Activated T-cell treated with anti-CD3 and anti-CD28 coated beads for 1 hour (primary cell): ENCODE measurements at places on chromosomes 4 and X.

DNA sequence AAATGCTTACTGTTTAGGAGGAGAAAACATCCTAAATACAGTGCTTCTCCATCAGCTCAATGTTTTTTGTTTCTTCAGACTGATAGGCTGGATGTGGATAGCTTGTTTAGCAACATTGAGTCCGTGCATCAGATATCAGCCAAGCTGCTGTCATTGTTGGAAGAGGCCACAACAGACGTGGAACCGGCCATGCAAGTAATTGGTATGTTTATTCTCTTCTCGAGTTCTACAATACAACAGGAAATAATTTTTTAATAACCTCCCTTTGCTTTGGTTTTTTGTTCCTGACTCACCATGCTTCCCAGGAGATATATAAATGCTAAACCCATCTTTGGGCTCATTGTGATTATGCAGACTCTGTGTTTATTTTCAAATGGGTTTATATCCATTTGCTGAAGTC is 60.9 kb downstream of the ARHGEF38 start:
- no peak for DNase-seq

DNA sequence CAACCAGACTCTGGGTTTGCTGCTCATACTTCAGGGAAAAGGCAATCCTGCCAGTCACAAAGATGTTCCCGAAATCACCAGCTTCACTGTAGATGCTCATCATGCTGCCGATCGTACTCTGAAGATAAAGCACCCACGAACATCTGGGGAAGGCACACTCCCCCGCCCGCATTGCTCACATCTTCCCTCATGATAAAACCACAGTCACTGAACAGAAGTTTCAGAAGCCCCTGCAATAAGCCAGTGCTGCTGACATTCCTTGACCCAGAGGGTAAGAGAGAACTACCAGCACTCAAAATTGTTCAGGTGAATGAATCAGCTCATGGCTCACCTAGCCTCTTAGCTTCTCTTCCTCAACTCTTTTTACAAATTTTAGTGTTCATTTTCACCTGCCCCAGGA is 43.1 kb downstream of the SRPX2 start:
- no peak for DNase-seq

- no peak for DNase-seq
These were observed 155.6 kb upstream of the CXCL13 start for GRCh38 chr4:77450006-77450405.

- no peak for DNase-seq
These were observed 10.2 kb upstream of the MSANTD1 start for GRCh38 chr4:3238721-3239120.

GRCh38 chr4:24529555-24529954 is 54.8 kb downstream of the DHX15 start:
- no peak for DNase-seq

DNA sequence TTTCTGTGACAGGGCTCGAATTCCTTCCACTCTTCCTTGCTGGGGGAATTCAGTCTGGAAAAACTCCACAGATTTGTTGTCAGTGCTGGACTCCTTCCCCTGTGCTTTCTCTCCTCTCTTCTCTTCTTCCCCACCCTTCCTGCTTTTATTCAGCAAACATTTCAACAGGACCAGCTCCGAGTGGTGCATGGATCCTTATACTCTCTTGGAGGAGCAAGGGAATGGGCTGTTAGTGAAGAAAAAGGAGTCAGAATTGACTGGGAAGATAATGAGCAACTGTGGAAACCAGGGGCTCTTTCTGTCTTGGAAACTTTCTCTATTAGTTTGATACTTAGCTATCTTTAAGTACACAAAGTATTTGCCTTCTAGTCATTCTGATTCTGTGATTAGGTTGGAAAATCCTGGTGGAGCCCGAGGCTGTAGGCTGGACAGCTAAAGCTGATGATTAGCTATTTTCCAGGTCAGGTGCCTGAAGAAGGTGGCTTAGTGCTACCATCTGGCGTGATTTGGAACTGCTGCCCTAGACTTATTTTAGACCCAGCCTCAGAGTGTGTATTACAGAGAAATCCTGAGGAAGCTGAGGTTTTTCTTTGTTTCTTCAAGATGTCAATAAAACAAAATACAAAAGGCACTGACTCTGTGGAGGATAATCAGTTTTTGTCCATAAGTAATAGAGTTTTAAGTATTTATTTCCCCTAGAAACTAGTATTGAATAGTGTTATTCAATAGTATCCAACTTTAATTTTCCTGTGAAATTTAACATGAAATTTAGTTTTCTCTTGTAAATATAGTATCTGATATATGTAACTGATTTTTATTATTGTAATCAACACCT is 38.4 kb downstream of the NAP1L5 start:
- no peak for DNase-seq

GRCh38 chr4:148770848-148771247 is 328.6 kb upstream of the NR3C2 start:
- no peak for DNase-seq

DNA sequence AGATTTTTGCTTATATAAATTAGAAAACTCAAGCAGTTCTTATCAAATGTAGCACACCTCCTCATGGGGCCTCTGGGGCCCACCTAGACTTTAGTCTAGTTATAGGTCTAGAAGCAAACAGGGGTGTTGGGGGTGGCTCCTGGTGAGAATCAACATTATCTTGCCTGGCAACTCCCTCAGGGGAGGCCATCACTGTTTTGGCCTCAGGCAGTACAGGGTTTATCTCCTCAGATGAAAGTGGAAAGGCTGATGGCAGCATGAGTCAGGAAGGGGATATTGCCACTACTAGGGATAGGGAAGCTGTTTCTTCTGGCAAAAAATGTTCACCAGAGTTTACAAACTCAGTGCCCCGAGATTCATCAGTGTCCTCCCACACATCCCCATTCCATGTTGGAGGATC is 232.4 kb upstream of the BMP3 start:
- no peak for DNase-seq

DNA sequence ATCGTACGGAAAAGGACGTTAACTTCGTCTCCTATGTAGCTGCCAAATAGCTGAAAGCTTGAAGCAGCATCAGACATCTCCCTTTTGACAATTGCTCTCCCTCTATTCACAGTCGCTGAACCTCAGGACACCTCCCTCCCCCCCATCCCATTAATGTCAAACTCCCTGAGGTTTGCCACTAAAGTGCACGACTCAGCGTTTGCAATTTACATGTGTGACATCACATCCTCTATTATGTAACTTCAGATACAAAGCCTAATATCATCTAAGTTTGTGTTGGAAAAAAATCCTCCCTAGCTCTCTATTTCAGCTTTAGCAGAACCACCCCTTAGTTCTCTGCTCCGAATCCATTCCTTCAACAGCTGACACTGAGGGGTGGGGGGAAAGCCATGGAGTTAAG is 5.5 kb upstream of the NR3C2 start:
- DNase-seq = no peak

DNA sequence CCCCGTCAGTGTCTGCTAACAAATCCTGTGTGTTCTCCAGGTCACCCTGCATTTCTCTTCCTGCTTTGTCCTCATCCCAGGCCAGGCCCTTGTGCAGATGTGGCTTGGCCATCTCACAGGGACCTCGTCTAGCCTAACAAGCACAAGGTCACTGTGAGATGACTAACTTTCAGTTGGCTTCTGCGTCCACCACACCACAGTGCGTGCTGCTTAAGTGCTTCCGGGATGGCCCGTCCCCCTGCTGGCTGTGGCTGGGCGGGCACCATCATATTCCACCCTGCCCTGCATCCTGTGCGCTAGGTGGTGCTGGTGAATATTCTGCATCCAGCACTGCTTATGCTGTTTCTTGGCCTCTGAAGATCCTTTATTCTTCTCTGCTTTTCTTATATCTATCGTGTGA is 33.8 kb downstream of the RBBP7 start:
- DNase-seq = no peak

DNA sequence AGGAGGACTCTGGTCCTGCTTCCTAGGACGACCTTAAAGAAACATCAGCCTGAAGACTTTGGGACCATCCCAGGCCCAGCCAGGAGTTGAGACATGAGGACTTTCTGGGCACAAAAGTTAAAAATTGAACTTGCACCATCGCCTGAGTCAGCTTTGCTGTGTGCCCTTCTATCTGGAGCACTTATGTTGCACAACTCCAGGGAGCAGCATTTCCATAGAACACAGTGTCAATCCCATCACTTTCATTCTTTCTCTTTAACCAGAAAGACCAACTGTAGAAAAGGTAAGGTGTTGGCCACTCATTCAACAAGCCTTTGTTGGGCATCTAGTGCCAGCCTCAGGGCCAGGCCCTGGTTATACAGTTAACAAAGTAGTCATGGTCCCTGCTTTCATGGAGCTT is 8.6 kb upstream of the CLDN24 start:
- no peak for DNase-seq

DNA sequence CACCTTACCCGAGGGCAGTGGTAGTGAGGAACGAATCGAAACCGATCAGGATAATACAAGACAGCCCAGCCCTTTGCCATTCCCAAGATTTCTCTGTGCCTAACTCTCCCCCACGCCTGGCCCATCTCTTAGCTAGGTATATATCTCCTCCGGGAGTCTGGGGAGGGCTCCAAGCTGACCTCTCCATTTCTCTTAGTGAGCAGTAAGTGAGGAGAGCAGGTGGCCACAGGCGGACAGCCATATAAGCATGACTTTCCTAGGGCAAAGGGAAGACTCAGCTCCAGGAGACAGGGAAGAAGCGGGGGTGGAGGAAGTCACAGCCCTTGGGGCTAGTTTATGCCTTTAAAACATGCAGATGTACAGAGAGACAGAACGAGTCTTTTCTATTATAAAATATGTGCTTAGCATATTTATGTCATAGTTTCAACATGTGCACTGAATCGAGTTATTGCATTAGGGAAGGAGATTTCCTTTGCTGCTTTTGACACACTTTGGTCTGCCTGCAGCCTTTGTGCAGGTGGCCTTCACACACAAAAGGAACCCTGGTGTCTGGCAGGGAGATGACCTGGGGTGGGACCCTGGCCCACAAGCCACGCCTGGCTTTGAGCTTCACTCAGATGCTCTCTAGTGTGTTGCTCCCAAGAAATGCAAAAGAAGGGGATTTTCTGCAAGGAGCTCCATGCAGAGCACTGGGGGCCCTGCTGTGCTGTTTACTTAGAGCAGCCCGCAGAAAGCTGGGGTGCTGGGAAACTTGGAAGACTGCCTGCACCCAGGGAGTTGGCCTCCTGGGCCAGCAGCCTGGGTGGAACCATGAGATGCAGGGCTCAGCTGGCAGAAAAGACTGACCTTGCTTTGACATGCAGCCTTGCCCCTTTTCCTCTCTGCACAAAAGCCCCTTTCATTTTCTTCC is 613.3 kb downstream of the BCOR start:
- no peak for DNase-seq

GRCh38 chrX:15815779-15816437 is 25.6 kb downstream of the ZRSR2 start:
- no peak for DNase-seq

DNA sequence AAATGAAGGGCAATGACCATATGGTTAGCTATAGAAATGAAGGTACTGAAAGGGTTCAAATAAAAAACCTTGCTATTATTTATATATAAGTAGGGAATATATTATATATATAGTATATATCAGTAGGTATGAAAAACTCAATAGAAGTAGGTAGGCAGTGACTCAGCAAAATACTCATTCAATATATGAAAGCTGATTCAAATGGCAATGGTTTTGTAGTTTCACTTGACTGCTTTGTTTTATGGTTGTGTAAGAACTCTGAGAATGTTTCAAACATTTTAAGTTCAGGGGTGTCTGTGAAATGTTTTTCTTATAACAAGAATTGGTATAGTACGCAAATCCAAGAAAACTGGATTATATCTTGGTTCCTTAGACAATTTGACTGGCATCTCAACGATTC is 4.1 kb downstream of the ZNF280C start:
- DNase-seq = no peak
